A549 (cell line): ENCODE measurements at places on chromosomes 3 and 15.
A peak's percentile ranks its signal among the peaks of the same experiment; 100 is the strongest.

GRCh38 chr15:64893481-64894394 lies 18.0 kb upstream of the ANKDD1A start:
- no peak for DNase-seq

- DNase-seq: no peak
These were observed 177.6 kb downstream of the GHSR start for GRCh38 chr3:172270557-172271166.

DNA sequence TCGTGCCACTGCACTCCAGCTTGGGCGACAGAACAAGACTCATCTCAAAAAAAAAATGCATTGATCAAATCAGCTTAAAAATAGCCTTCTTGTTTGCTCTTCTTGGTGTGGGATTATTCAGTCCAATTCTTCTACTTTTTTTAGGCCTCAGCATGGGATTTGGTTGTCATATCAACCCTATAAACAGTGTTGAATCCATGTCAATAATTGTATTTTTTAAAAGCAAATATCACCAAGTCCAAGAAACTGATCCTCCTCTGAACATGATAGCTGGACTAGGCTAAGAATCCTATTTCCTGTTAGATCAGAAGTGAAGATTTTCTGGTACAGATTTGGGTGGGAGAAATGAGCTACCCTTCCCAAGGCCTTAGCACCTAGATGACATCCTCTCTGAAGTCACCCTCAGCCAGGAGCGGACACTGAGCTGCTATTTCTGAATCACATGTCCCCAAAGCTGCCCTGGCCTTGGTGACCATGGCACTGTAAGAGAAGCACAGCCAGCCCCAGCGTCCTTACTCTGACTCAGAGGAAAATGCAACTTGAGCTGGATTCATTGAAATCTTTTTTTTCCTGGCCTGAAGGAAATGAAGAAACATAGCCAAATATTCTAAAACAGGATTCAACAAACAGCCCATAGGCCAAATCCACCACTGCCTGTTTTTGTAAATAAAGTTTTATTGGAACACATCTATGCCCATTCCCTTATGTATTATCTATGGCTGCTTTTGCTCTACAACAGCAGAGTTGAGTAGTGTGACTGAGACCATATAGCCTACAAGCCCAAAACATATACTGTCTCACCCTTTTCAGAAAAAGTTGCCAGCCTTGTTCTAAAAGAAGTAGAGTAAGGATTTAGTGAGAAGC lies 215.9 kb upstream of the CTDSPL start:
- DNase-seq: no peak

DNA sequence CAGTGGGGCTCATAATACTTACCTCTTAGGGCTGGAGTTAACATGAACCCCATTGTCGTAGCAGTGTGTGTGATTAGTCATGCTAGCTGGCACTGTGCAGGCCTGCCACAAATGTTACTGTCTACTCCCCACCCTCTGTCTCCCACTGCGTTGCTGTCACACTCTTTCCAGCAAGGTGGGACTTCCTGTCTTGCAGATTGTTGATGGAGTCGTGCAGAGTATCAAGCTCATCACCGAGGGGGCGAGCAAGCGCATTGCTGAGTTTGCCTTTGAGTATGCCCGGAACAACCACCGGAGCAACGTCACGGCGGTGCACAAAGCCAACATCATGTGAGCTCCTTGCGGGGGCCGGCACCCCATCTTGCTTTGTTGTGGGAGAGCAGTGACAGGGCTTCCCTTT lies 12.9 kb downstream of the IDH3A start:
- no peak for DNase-seq

- DNase-seq: no peak
These were observed 8.1 kb upstream of the PRSS50 start for GRCh38 chr3:46725621-46726314.

DNA sequence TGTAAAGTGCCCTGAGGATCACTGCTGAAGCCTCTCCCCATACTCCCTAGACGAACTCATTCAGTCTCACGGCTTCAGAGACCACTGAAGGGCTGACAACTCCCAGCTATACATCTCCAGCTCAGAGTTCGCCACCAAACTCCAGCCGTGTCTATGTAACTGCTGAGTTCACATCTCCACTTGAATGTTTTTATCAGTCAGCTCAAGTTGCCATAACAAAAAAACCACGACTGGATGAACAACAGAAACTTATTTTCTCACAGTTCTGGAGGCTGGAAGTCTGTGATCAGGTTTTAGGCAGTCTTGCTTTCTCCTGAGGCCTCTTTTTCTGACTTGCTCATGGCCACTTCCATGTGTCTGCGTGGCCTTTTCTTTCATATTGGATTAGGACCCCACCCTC lies 223.0 kb upstream of the LRRFIP2 start:
- DNase-seq: no peak

GRCh38 chr15:23645371-23646164 lies 2.1 kb downstream of the MAGEL2 start:
- no peak for DNase-seq

- DNase-seq: no peak
These were observed 3.0 kb downstream of the TMEM207 start for GRCh38 chr3:190446573-190447279.

- DNase-seq: no peak
These were observed 13.5 kb downstream of the TARS3 start for GRCh38 chr15:101710806-101711205.

GRCh38 chr3:133663569-133664313 lies 2.0 kb upstream of the TOPBP1 start:
- DNase-seq: peak; percentile 61

GRCh38 chr3:67077656-67078055 lies 79.5 kb downstream of the KBTBD8 start:
- DNase-seq: no peak

DNA sequence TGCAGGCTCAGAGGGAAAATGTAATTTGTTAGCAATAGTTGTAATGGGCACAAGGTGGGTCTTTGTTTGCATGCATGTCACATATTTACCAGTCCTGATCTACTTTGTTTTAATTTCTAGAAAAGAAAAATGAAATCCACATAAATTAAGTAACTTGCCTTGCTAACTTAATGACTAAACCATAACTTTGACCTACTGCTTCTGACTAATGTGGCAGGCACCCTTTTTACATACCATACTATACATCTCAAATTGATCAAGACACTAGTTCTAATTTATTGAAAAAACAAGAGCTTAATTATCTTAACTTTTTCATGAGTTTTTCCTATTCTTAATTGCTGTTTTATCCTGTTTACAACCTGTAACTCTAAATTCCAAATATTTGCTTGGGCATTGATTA lies 93.2 kb downstream of the ATP11B start:
- no peak for DNase-seq

DNA sequence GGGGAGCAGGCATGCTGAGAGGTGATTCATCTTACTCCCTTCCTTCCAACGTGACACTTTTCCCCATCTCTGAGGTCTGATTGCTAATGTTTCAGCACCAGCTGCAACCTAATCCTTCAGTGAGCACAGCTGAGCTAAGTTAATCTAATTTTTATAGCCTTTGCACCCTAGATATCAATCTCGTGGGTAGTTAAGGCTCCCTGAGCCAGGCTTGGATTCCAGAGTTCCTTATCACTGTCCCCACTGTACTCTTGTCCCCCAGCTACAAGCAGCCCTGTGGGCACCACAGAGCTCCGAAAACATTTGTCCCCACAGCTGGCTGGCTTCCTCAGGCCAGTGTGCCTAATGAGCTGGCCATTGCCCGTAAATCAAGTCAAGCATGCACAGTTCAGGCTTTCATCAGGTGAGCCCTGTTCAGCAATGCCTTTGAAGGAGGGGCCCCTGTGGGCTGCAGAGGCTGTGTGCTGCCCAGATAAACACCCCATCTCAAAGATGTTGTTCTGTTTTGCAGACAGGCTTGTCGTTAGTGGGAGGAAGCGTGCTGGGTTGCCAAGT lies 376.9 kb upstream of the RASGRP1 start:
- DNase-seq: no peak

DNA sequence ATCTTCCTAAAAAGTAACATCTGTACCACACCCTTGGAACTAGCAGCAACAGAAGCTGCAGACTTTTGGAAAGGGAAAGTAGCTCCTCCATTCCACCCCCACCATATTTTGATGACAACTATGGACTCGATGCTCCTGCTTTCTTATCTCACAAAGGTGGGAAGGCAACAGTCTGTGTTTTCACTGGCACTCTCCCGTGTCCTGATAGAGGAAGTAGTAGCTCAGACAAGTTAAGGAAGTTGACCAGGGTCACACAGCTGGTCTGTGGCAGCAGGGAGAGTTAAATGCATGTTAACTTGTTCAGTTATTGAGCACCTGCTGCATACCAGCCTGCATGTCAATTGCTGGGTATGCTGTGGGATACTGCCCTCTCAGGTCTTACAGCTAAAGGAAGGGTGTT lies 33.1 kb downstream of the BHLHE40 start:
- DNase-seq: no peak
